Natural killer cell (primary cell): ENCODE measurements at places on chromosomes 12 and 14. TPM values are rescaled to one million over a fixed set of nuclear protein-coding genes. Genes with fewer than 3 reads are reported as not detected.

The TMED8 gene
- total RNA-seq = 8.0 TPM

The SSPN gene
- total RNA-seq = 0.95 TPM

DNA sequence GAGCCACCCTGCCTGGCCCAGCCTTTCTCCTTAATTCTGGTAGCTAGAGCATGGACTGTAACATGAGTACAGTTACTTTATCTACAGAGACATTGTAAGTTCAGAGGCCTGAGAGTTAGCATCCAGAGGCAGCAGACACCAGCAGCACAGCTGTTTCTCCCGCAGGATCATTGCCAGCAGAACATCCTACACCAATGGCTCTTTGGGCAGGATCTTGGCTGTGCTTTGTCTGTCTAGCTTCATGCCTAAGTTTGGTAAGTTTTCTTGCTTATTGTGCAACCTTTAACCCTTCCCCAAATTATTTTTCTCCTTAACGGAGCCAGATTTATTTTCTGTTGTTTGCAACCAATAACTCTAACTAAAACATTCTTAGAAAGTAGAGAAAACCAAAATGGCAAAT is 21.6 kb downstream of the C12orf71 start:
- no peaks in the 10 kb centered on the region for H3K27me3 ChIP-seq
- no peaks in the 10 kb centered on the region for H3K36me3 ChIP-seq
- peaks cover 3% of the 10 kb centered on the region for H3K4me1 ChIP-seq
- H3K27ac ChIP-seq = no peak overlapping the region
- no peak for DNase-seq
- no peak overlapping the region for H3K4me3 ChIP-seq

The CCDC85C gene
- 4.3 TPM for total RNA-seq

The LPAR5 gene
- total RNA-seq = 10.0 TPM
